AG20443 (cell line): ENCODE measurements at places on chromosomes 2 and 18.
A peak's percentile ranks its signal among the peaks of the same experiment; 100 is the strongest.

DNA sequence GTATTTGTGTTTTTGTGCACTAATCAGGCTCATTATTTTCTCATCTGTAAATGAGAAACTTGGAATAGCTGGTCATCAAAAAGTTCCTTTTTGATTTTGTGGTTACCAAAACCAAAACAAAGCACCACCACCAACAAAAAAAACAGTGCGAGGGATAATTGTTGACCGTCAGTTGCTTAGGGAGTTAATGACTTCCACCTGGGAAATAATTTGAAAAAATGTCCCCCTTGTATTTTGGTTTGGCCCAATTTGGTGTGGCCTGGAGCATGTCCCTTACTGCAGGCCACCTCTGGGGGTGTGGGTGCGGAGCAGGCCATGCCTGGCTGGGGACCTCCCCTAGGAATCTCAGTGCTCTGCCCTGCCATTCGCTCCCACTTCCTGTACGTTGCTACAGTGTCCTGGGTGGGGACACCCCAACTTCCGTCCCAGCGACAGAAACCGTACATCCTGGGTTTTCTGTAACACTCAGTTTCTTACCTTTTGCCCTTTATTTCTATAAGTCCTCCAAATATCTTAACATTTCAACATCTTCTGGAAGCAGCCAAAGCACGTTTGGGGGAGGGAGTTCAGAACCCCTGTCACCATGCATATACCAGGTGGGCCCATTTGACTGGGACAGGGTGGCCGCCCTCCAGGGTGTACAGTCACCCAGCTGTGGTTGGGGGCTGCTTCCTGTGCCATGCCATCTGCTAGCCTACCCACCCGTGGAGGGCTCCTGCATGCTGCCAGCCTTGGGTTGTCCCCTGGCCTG, 31.3 kb downstream of the NCK2 start:
- DNase-seq, result no peak

DNA sequence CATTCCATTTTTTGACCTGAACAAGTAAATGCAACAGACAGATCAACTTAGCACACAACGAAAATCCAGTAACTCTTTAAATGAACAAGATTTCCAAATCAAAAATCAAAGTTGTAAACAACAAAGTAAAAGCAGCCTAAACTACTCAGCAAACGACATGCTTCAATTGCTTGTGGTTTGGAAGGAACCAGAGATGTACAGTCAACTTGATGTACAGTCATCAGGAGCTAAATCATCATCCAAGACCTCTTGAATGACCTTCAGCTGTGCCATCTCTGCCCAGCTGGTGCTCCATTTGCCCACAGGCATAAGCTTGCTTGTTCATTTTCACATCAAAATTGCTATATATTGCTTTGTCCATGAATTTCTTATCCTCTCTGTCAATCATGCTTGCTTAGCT, 109.8 kb downstream of the UPP2 start:
- no peak for DNase-seq

DNA sequence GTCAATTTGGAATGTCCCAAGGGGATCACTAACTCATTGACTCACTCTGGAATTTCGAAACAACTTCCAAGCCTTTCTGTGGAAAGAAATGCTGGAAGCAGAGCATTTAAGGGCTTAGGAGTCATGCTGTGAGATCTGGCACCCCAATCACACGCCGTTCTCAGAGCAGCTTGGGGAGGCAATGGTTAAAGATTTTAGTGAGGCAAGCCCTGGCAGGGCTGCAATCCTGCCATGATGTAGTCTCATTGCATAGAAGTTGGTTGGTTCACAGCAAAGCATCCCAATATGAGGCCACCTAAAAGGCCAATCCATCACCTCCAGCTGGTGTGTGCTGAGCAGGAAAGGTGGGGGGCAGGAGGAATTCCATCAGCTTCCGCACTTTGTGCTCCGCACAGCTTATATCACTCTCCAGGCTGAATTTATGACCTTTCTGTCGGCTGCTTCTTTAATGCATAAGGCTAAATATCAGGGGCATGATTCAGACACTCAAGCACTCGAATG, 1043.9 kb upstream of the POU3F3 start:
- no peak for DNase-seq

- DNase-seq, result no peak
These were observed 6.7 kb upstream of the ONECUT2 start for GRCh38 chr18:57428221-57429150.

DNA sequence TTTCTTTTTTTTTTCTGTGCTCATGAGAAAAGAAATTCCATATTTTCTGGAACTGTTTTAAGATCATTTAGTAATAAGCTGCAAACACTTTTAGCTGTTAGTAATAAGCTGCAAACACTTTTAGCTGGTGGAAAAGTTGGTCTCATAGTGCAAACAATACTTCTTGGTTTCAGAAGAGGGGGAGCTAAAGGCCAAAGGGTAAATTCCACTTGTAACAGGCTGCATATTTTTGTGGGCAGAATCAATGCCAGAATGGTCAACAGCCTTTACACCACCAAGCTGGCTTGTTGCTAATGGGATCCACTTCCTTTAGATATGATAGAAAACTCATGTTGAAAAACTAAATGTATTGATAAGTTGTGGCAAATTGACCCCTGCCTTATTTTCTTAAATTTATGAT, 356.8 kb downstream of the NR4A2 start:
- no peak for DNase-seq

GRCh38 chr2:223837287-223838061, at the start of gene AP1S3:
AP1S3 (minus strand) TSS chr2:223837582; CDS start chr2:223837450, 132 bp downstream.
- peak; percentile 89 for DNase-seq

DNA sequence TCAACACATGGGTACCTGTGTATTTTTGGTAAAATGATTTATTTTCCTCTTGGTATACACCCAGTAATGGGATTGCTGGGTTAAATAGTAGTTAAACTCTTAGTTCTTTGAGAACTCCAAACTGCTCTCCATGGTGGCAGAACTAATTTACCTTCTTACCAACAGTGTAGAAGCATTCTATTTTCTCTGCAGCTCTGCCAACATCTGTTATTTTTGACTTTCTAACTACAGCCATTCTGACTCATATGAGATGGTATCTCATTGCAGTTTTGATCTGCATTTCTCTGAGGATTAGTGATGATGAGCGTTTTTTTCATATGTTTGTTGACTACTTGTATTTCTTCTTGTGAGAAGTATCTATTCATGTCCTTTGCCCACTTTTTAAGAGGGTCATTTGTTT, 180.6 kb downstream of the FSIP2 start:
- no peak for DNase-seq

GRCh38 chr18:40163254-40163653, 1791.8 kb upstream of the PIK3C3 start:
- DNase-seq, result no peak

DNA sequence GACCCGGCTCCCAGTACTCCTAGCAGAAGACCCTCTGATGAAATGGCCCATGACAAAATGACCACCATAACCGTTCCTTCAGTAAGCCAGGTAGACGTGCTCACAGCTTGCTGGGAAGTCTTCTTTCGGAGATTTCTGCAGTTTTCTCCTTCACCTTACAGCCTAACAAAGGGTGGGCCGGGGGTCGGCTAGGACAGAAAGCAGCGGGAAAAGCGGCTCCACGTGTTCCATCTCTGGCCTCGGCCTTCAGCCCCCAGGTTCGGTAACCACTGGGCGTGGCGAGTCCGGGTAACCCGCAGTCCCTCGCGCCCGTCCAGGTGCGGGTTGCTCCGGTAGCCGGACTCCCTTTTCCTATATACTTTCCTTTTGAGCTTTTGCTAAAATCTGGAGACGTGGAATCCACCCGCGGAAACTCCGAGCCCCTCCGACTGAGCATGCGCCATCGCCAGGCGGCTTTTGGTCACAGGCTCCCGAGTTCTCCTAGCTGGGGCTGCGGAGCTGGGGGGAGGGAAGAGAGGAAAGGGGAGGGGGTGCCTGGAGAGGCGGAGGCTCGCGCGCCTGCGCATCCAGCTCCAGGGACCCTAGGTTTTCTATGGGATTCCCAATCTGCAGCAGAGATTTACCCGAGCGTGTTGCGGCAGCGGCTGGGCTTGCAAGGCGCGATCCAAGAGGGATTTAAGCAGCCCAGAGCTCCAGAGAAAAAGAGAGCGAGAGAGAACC, at the start of gene VSNL1:
TSS of gene VSNL1 (plus strand) at position 604 of the 720 bp plus-strand sequence. CDS start 51,379 bp downstream, outside the sequence.
- peak; percentile 66 for DNase-seq

DNA sequence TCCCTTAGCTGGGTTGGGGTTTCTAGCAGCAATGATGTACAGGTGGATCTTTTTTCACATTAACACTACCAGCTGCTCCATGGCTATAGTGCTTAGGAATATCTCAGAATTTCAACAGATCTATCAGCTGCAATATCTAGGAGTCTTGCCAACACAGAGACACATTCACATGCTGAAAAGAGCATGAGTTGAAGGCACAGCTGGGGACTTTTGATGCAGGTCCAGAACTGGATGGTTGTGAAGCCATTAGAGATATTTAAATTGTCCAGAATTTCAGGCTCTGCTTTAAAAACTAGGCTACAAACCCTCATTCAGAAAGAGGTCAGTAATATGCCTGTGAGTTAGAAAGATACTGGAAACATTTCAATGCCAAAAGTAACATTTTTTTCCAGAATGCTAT, 122.2 kb upstream of the CCDC195 start:
- DNase-seq, result peak; percentile 33

DNA sequence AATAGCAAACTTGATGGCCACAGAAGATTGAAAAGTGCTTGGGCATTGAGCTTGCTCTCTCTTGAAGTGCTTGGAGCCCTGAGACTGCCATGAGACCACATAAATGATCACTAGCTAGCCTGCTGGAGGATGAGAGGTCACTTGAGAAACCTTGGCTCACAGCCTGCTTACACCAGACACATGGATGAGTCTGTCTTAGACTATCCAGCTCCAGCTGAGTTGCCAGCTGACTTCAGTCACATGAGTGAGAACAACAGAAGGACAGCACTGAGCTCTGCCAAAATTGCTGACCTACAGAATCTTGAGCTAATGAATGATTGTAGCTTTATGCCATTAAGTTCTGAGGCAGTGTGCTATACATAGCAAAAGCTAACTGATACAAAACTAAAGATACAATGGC, 18.1 kb downstream of the NABP1 start:
- peak; percentile 83 for DNase-seq

DNA sequence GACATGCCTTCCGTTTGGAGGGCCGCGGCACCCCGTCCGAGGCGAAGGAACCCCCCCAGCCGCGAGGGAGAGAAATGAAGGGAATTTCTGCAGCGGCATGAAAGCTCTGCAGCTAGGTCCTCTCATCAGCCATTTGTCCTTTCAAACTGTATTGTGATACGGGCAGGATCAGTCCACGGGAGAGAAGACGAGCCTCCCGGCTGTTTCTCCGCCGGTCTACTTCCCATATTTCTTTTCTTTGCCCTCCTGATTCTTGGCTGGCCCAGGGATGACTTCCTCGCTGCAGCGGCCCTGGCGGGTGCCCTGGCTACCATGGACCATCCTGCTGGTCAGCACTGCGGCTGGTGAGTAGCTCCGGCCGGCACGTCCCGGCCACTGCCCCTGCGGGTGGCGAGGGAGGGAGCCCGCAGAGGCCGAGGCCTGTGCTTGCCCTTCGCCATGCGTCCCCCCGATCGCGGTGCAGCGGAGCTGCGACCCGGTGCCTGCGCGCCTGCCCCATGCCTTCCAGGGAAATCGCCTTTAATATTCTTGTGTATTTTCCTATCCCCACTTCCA, 1.2 kb downstream of the BMPR2 start:
- DNase-seq, result peak; percentile 46

GRCh38 chr2:238570391-238570790, 143.7 kb downstream of the ASB1 start:
- no peak for DNase-seq

DNA sequence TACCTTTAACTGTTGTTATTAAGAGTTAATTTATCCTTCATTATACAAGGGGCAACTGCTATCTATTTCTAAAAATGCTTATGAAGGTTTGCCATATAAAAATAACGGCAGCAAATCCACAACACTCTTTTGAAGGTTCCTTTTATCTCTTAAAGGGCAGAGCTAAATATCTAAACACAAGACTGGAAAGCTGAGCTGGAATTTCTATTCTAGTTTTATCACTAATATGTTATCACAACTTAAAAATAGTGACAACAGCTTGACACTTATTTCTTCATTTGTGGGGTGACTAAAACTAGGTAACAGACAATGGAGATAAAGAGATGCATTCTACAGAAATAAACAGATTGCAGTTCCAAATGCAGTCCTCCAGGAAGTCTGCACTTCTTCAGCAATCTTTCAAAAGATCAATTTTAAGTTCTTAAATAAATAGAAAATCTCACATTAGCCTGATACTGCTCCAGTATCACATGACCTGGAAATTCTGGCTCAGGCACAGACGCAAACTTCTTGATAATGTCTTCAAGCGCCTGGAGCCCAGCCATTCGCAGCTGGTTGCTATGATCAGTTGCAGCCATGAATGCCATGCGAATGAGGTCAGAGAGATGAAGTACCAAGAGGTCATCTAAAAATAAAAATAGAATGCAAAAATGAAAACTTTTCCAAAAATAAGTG, 54.0 kb upstream of the STRN start:
- peak; percentile 84 for DNase-seq

DNA sequence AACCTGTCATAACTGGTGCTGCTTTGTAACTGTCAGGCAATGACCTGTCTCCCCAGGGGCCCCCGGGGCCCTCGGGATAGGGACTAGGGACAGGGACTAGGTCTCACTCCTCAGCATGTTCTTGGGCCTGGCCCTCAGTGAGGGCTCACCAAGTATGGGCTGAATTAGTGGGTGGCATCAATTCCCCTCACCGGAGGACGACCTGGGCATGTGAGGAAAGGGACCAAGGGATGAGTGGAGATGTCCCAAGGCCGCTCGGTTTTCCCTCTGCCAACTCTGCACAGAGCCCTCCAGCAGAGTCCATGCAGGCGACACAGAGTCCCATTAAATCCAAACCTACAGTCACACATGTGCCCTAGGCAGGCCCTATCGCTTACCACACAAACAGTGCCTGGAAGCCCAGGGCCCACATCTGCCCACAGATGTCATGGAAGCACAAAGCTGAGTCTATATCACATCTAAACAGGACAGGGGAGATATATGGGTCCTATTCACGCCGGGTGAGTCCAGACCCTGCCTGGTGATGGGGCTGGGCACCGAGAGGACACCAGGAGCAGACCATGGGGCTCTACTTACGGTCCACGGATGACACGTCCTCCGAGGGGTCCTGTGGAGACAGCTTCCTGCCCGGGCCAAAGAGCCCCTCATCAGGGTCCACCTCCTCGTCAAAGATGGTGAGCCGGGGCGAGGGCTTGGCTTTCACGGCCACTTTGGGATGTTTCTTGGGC, 26.6 kb downstream of the HS1BP3 start:
- DNase-seq, result no peak

- no peak for DNase-seq
These were observed 118.8 kb downstream of the SETBP1 start for GRCh38 chr18:44799382-44799906.

DNA sequence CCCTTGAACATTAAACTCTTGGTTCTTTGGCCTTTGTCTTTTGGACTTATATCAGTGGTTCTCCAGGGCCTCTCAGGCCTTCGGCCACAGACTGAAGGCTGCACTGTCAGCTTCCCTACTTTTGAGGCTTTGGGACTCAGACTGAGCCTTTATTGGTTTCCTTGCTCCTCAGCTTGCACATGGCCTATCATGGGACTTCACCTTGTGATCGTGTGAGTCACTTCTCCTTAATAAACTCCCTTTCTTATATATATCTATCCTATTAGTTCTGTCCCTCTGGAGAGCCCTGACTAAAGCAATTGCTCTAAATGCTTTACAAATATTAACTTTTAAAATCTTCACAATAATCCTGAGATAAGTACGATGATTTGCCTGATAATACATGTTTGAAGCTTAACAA, 353.6 kb upstream of the TRIB2 start:
- no peak for DNase-seq

- DNase-seq, result no peak
These were observed 411.3 kb downstream of the CMPK2 start for GRCh38 chr2:6454286-6454990.

GRCh38 chr2:69411120-69411519, 24.1 kb upstream of the GFPT1 start:
- DNase-seq, result no peak
